Left kidney (tissue), 8 donors: ENCODE measurements at places on chromosomes 3 and 15.

- DNase-seq: no peak
These were observed 85.8 kb downstream of the FAM174B start for GRCh38 chr15:92569778-92570177.

- no peak for DNase-seq
These were observed 421.1 kb downstream of the PDCD6IP start for GRCh38 chr3:34219556-34219955.

- no peak for DNase-seq
These were observed 132.7 kb downstream of the ANXA2 start for GRCh38 chr15:60265057-60265456.

DNA sequence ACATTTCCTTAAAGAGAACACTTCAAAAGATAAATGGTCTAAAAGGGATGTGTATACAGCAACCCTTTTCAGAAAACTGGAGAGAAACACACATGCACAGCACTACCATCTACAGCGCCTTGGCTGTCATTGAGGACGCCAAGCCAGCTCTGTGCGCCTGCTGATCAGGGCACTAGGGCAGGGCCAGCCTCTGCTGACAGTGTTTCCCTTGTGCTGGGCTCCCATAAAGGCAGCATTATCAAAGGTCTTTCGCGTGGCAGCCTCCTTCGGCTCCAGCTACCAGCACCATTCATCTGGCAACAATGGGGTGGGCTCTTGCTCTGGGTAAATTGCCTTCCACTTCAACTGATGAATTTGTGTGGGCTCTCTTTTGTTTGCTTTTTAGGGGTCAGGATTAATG lies 53.4 kb downstream of the LDHAL6B start:
- DNase-seq: no peak

DNA sequence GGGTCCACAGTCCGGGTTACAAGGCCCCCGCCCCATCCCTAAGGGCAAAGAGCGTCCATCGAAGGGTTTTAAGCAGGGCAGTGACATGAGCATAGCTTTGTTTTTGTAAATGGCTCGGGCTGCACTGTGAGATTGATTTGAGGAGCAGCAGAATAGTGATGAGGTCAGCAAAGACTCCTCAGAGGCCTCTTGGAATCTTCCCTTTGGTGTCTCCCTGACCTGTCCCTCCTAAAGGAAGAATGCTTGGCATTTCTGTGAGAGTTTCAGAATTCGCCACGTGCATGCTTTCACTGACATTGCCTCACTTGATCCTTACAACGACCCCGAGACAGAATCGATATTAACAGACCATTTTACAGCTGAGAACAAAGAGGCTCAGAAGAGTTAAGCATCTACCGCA lies 20.3 kb downstream of the LAMP3 start:
- no peak for DNase-seq

DNA sequence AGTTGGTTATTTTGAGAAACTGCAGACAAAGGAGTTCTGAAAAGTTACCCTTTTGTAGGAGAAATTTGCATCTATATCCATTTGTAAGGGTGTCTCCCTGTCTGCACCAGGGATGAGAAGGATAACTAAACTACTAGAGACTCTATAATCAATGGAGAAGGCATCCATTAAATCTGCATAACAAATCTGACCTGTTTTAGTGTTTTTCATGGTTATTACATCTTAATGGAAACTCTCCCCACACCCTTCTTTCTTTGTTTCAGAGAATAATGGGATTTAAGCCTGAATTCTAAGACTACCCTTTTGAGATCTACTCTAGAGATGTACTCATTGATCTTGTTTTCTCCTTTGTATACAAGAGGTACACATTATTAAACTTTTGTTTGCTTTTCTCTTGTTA lies 82.0 kb upstream of the DAZL start:
- no peak for DNase-seq

GRCh38 chr3:56909349-56909748 lies 107.6 kb upstream of the ARHGEF3 start:
- no peak for DNase-seq

DNA sequence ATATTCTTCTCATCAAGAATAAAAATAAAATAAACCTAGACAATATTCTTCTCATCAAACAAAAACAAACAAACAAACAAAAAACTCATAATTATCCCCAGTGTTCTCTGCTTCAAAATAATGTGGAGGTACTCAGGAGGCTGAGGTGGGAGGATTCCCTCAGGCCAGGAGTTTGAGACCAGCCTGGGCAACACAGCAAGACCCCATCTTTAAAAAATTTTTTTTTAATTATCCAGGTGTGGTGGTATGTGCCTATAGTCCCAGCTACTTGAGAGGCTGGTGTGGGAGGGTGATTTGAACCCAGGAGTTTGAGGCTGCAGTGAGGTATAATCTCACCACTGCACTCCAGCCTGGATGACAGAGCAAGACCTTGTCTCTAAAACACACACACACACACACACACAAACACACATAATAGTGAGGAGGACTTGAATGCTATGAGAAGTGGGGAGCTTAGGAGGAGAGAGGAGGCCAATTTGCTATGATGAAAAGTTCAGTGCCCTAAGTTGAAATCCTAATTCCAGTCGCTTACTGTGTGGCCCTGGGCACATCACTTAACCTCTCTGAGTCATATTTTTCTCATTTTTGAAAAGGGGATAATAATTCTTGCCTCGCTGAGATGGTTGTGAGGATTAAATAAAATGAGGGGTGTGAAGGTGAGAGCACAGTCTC lies 35.8 kb upstream of the HERC1 start:
- no peak for DNase-seq
